ENCODE measurements at places on chromosomes 7 and 10.

GRCh38 chr7:124912972-124913371 lies 16.7 kb downstream of the POT1 start:
- no peak for DNase-seq

- no peak for DNase-seq
Measured at GRCh38 chr7:54084340-54084739, 457.8 kb upstream of the VSTM2A start.

- DNase-seq: no peak
Measured at GRCh38 chr7:73341877-73342276, 13.9 kb downstream of the FKBP6 start.

DNA sequence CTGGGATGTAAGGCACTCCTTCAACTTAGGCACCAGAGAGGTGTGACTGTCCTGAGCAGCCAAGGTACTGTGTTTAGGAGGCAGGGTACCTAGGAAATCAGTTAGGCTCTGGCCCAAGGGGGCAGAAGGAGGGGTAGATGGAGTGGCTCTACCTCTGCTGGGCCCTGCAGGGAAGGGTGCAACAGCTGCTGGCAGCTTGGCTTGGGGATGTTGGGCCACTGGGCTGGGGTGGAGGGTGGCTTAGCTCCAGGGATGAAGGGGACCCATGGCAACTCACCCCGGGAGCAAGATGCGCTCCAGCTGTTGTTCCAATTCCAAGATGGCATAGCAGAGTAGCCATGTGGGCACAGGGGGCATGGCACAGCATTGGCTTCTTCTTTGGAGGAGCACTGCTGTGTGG lies 42.1 kb downstream of the NEURL1 start:
- no peak for DNase-seq

GRCh38 chr10:68902382-68902781 lies 1.3 kb downstream of the DDX50 start:
- no peak for DNase-seq

DNA sequence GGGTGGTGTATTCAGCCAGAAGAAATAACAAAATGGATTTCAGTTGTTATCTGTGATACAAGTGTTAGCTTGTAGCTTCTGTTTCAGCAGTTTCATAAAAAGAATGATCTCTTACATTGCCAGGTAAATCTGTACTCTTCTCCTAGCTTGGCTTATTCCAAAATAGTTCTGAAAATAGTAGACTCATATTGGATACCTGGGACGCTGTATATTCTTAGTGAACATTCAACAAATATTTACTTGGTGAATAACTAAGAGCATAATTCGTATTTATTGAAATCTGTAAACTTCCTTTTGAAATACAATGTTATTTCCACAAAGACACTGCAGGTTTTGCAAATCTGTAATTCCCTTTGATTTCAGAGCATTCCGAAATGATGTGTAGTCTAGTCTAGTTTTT lies 249.2 kb downstream of the ADK start:
- no peak for DNase-seq

GRCh38 chr10:30781670-30782121 lies 152.1 kb upstream of the LYZL2 start:
- DNase-seq: no peak

DNA sequence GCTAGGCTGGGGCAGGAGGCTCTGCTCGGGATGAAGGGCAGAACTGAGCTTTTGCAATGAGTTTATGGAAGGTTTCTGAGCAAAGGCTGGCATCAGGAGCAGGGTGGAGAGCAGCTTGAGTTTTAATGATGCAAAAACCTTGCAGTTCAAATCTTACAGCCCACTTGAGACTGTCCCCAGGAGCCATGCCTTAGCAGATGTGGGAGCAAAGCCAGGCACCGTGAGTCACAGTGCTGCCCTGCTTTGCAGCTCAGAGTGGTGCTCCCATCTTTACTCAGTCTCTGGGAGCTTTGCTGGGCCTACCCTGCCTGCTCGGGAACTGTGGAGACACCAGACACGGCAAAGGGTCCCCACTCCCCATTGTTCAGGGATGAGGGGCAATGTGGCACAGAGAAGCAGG lies 122.4 kb upstream of the NPS start:
- no peak for DNase-seq

GRCh38 chr10:4944841-4945240 lies 18.4 kb upstream of the AKR1C1 start:
- DNase-seq: no peak

GRCh38 chr7:953547-954327 lies 743 bp downstream of the ADAP1 start:
- peak; percentile 79 for DNase-seq

GRCh38 chr10:132187430-132188138 lies 836 bp downstream of the DPYSL4 start:
- DNase-seq: no peak

DNA sequence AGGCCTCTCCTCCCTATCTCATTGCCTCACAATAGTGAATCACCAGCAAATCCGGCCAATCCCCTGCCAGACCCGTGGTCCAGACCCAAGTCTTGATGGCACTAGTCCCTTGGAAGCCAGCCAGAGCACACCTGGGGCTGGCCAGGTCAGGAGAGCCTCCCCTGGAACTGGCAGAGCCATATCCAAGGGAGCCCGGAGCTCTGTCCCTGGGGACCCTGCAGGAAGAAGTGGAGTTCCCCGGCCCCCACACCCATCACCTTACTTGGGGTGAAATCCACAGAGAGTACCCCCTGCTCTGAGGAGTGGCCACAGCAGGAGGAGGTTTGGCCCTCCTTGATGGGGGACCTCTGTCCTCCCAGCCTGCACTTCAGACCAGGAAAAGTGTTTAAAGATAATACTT lies 122.5 kb downstream of the HECW1 start:
- no peak for DNase-seq

GRCh38 chr10:79355420-79356017 lies 8.2 kb downstream of the PPIF start:
- no peak for DNase-seq

DNA sequence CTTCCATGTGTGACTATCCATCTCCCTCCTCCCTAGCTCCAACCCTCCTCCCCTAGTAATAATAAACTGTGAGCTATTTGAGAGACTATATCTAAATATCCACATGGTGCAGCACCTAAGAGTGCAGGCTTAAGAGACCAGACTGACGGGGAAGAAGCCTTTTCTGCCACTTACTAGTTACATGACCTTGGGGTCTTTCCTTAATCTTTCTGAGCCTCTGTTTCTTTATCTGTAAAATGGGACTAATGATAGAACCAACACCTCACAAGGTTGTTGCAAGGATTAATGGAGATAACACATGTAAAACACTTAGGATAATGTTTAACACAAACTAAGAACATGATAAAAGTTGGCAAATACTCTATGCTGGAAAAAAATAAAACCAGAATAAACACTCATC lies 37.1 kb upstream of the FBXW4 start:
- no peak for DNase-seq

GRCh38 chr10:132357286-132358058 lies 25.5 kb downstream of the LRRC27 start:
- no peak for DNase-seq

- DNase-seq: no peak
Measured at GRCh38 chr7:134625550-134625949, 21.1 kb upstream of the BPGM start.

GRCh38 chr10:16732376-16732775 lies 84.8 kb downstream of the RSU1 start:
- no peak for DNase-seq

GRCh38 chr7:112423987-112424386 lies 26.3 kb upstream of the IFRD1 start:
- DNase-seq: no peak

GRCh38 chr7:142637240-142637639 lies 112.0 kb upstream of the PRSS1 start:
- DNase-seq: no peak

DNA sequence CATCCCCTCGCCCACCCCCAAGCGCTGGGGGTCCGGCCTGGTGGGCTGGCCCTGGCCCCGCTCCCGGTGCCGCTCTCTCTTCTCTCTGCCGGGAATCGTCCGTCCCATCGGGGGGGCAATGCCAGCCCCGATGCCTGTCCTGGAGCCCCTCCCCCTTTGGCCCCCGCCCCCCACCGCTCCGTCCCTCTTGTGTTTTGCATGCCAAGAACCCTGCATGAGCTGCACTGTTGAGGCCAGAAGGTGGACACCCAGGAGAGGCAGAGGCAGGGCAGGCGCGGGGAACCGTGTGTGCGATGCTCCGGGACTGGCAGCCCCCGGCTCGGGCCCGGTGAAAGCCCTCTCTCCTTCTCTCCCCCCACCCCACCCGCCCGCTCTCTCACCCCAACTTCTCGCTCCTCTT lies 22.1 kb upstream of the HSPB1 start:
- no peak for DNase-seq

- DNase-seq: no peak
Measured at GRCh38 chr10:29517352-29517923, 117.3 kb downstream of the SVIL start.

DNA sequence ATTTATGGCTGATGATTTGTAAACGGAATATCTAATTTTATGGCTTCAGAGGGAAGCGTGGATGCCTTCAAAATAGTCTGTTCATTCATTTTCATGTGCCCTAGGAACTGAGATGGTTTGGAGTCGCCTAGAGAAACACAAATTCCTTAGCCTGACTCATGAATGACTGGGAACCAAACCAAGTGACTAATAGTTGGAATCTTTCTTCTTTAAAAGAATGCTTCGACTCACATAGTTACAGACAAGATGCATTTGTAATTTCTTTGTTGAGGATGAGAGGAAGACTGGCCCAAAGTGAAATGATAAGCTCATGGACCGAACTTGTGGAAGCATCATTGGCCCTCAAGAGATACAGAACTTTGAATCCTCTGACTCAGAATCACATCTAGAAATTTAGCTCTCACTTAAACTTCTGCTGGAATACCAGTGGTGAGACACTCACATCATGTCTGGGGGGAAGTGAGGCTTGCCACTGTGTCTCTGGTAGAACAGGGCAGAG lies 1107.2 kb downstream of the NRG3 start:
- DNase-seq: no peak

DNA sequence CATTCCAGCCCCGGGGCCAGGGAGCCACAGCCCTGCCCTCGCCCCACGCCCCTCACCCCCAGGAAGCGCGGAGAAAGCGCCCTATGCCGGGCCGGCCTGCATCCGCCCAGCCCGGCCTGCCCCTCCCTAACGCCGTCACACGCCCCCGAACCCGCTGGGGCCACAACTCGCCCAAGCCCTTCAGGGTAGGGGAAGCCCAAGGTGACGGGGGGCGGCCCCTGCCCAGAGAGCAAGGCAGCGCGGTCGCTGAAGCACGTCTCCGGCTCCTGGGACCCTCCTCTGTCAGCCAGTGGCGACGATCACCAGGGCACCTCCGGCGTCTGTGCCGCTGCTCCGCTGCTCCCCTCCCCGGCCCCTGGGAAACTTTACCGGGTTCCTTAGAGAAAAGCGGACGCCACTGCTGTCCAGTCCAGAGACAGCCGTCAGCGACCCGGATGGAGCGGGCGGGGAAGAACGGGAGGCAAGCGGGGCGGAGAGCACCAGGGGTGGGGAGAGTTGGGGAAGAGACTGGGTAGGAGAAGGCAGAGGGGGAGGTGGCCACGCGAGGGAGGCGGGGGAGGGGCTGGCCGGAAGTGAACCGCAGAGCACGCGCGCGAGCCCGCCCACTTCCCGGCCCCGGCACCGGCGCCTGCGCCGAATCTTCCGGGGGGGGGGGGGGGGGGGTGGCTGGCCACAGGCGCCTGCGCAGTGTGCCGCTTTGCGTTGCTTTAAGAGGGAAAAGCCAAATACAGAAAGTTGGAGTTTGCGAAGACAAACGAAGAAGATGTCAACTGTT lies at the start of gene HERC4:
Gene HERC4 (minus strand): TSS at position 509 of the 775 bp plus-strand sequence. CDS start 2,175 bp downstream, outside the sequence.
- peak; percentile 94 for DNase-seq

GRCh38 chr7:130135208-130136205 lies 65.2 kb downstream of the KLHDC10 start:
- DNase-seq: no peak

GRCh38 chr10:88759366-88760101 lies at the start of gene LIPN:
LIPN (plus strand) TSS chr10:88760020; CDS start chr10:88761406, 1,386 bp downstream.
- DNase-seq: no peak

- no peak for DNase-seq
Measured at GRCh38 chr7:2521952-2522591, 2.5 kb downstream of the LFNG start.

DNA sequence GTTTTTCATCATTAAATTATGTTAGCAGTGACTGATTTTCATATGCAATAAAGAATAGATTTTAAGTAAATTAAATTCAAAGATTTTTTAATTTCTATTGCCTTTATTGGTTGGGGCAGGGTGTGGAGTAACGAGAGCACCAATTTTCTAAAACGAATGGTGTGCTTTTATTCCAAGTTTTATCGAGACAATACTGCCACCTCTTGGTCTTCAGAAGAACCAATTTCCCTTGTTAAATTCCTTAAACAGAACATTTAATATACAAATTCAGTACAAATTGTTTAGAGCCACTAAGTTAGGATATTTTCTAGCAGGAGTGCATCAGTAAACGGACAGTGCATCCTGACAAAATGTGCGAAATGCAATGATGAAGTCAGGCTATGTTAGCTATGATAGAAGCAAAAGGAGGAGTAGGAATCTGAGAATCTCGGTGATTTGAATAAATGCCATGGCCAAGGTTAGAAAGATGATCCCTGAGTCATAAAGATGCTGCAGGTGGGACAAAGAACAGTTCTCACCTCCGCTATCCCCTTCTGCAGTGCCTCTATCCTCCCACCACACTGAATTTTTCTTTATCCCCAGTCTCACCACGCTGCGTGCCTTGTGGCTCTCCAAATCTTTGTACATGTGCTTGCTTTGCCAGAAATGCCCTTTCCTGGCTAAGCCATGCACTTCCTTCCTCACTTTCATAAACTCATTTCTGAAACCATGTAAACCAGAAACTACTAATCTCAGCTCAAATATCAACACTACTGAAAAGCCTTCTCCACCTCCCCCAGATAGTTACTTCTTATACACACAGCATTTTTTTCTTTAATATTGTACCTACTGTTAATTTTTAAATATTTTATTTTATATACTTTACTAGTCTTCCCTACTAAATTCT lies 31.9 kb upstream of the AGBL3 start:
- DNase-seq: no peak

DNA sequence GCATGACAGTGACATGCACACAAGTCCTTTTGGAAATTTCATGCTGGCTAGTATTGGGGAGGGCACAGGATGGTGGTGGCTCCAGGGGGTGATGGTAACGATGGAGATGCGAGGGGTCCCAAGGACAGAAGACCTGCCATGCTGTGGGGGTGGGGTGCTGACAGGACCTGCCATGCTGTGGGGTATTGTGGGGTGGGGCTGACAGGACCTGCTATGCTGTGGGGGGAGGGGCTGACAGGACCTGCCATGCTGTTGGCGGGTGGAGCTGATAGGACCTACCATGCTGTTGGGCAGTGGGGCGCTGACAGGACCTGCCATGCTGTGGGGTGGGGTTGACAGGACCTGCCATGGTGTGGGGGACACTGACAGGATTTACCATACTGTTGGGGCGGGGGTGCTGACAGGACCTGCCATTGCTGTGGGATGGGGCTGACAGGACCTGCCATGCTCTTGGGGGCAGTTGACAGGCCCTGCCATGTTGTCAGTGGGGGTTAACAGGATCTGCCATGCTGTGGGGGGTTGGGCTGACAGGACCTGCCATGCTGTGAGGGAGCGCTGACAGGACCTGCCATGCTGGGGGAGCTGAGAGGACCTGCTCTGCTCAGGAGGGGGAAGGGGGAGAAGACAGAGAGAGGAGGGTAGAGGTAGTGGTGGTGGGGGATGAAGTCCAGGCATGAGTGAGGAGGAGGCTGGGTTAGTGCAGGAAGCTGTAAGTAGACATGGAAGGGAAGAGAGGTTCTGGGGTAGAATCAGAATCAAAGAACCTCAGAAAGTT lies 36.2 kb upstream of the RET start:
- no peak for DNase-seq

- DNase-seq: no peak
Measured at GRCh38 chr7:73971704-73972341, 56.1 kb upstream of the ELN start.

Data from large intestine (tissue), 12 donors.